ENCODE measurements at places on chromosomes 11 and 22. TPM values are rescaled to one million over a fixed set of nuclear protein-coding genes. Genes with fewer than 3 reads are reported as not detected.
A peak's percentile ranks its signal among the peaks of the same experiment; 100 is the strongest.

DNA sequence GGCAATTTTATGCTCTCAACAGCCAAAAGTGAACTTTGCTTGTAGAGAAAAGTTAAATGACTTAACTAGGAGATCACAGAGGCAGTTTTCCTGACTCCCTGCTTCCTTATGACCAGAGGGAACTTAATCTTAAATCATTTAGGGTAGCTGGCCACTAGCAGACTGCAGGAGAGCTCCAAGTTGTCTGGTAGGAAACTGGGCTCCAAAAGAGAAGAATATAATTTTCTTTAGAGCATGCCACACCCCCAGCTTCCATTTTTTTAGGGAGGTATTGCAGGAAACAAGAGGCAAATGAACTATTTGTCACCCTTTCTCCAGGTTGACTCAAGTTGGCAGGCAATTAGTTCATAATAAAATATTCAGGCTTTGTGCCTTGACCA is 2.6 kb downstream of the METTL15 start:
- no peak for DNase-seq

DNA sequence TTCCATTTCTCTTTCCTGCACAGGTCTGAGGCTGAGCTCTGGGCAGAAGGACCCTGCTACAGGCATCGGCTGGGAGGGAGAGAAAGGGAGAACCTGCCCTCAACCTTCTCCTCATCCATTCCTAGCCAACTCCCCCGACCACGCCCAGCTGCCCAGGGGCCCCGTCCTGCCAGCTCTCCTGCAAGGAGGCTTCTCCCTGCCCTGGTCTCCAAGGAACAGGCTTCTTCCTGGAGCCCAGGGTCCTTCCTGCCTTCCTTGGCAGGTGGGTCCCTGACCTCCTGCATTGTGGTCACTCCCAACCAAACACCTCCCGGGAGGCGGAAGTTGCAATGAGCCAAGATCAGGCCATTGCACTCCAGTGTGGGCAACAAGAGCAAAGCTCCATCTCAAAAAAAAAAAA is 12.5 kb upstream of the HMOX1 start:
- no peak for DNase-seq

SAA4 gene
- not detected for total RNA-seq

CCDC81 gene
- 0.77 TPM for total RNA-seq

GRCh38 chr22:28282405-28283067 is 363.5 kb upstream of the PITPNB start:
- DNase-seq = no peak

HTR3A gene
- not detected for total RNA-seq

OR10D3 gene
- not detected for total RNA-seq

DNA sequence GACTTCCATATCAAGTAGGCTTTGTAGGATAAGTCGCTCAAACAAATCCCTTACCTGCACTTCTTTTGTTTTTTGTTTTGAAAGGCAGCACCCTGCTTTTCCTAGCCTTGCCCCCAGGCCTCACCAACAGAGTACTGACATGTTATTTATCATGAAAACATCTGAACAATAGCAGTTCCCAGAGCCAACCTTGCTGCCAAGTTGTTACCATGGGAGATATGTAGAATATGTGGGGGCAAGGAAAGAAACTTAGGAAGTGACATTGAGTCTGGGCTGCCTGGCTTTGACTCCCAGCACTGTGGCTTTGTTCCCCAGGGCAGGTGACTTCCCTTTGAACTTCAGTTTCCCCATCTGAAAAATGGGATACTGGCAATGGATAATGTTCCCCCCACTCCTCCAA is 53.4 kb upstream of the CRYBB3 start:
- no peak for DNase-seq

DNA sequence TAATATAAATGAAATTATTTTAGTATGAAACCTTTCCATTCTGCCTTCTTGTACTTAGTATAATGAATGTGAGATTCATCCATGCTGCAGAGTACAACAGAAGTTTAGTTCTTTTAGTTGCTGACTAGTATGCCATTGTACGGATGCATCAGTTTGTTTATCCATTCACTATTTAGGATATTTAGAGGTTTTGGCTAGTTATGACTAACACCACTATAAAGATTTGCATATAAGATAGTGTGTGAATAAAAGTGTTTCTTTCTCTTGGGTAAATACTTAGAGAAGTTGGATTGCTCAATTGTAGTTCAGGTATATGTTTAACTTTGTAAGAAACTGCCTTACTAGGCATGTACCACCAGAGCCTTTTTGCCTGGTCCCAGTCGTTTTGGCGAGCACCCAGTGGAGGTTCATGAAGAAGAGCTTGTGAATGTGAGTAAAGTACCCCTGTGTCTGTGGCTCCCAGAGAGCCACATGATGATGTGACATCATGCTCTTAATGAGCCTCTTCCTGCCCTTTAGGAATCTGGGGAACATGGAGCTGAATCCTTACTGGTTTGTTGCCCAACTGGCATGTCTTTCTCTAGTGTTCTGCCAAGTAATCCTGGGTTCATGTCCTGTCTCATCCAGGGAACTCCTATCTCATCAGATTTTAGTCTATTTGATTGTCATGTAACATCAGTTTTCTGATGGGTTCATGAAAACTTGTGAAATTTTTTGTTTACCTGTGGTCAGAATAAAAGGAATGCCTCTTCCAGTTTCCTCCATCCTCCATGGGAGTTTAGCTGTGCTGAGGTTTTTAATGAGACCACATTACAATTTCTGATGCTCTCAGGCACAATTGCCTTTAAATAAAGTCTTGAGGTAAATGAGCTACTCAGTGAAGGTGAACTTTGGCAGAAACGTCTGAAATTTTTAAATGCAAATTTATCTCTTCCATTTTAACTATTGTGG is 234.8 kb downstream of the CASP12 start:
- no peak for DNase-seq

MAPK8IP2 gene
- total RNA-seq = 0.60 TPM

GRCh38 chr11:61552108-61552635 is 28.7 kb downstream of the SYT7 start:
- DNase-seq = no peak

DNA sequence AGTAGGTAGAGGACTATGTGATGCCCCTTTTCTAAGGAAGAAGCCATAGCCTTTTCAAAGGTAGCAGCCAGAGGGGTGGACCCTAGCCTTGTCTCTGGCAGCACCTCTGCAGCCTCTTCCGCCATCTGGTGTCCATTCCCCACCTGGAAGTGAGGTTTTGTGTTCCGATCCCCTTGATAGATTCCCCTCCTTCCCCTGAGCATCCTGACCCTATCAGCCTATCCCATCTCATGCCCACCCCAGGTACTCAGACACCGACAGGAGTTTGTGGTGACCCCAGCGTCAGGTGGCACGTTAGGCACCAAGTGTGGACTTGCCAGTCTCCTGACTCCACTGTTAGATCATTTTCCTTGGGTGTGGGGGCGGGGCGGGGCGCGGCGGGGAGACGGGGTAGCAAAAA is 398 bp upstream of the FAM89B start:
- no peak for DNase-seq

KRTAP5-2 gene
- not detected for total RNA-seq

- no peak for DNase-seq
These were observed 266.7 kb upstream of the C11orf87 start for GRCh38 chr11:109155291-109155690.

DRG1 gene
- total RNA-seq = 137 TPM

DNA sequence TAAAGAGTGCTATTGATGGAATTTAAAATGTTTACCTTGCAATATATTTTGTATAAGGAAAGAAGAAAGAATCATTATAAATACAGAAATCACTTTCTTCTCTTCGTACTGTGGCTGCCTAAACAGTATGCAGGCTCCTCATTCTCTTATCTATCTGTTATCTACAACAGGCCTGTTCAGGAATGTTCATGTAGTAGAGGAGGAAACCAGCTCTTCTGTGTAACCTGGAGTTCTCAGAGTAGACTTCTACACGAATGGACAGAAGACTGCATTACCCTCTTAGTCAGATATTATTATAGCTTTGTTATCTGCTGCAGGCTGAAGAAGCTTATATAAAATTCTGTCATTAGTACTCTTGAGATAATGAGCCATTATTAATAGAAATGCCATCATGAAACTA is 1225.9 kb upstream of the CNTN5 start:
- no peak for DNase-seq

- no peak for DNase-seq
These were observed 632.0 kb upstream of the KIRREL3 start for GRCh38 chr11:127632546-127632945.

MMP11 gene
- 0.46 TPM for total RNA-seq

LRP5 gene
- 9.3 TPM for total RNA-seq

- no peak for DNase-seq
These were observed 60.6 kb downstream of the SGSM3 start for GRCh38 chr22:40430991-40431390.

DNA sequence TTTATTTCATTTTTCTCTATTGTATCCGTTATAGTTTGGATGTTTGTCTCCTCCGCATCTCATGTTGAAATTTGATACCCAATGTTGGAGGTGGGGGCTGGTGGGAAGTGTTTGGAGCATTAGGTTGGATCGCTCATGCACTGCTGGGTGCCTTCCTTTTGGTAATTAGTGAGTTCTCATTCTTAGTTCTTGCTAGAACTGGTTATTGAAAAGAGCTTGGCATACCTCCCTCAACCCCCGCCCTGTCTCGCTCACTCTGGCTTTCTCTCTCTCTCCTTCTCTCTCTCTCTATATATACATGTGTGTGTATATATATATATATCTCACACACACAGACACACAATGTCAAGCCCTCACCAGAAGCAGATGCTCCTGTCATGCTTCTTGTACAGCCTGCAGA is 978.7 kb downstream of the DLG2 start:
- no peak for DNase-seq

LINC01488 gene
- not detected for total RNA-seq

GRCh38 chr11:114281388-114281956 is 14.7 kb upstream of the NNMT start:
- DNase-seq = no peak

- peak; percentile 85 for DNase-seq
These were observed 61.9 kb downstream of the MED15 start for GRCh38 chr22:20569059-20570058.

GRCh38 chr11:95153857-95154246 is 64.2 kb downstream of the ENDOD1 start:
- DNase-seq = no peak

- no peak for DNase-seq
These were observed 1072.0 kb downstream of the LRRC4C start for GRCh38 chr11:40387240-40387980.

GRCh38 chr22:37594237-37594636 is 14.3 kb upstream of the LGALS2 start:
- DNase-seq = no peak

GRCh38 chr22:42966497-42966896 is 48.5 kb downstream of the PACSIN2 start:
- DNase-seq = no peak

GRCh38 chr11:121099885-121100284 is 1.2 kb upstream of the TECTA start:
- DNase-seq = no peak

DNA sequence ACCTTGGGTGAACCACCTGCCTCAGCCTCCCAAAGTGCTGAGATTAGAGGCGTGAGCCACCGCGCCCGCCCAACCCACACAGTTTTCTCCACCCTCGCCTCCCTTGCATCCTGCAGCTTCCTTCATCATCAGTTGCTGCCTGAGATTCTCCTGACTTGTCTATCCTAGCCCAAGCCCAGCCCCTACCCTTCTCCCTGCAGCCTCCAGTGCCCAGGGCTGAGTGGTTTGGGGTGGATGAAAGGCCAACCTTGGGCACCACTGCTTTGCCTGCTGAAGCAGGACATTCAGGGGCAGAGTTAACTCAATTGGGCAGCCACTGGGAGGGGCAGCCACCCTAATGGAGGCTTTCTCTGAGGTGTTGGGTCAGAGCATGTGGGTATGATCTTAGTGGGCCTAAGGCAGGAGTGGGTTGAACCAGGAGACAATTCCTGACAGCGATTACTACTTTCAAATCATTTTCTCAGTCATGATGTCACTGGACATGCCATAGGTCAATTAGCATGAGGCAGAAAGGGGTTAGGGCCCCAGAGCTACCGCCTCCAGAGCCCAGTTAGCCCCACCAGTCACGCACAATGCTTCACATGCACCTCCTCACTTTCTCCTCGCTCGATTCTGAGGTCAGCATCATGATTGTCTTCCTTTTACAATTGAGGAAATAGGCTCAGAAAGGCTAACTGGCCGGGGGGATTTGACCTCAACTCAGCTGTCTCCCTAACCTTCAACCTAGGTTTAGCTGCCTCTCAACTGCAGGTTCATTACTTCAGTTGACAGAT is 1.0 kb upstream of the FKBP2 start:
- no peak for DNase-seq

HTR3B gene
- total RNA-seq = not detected

DNA sequence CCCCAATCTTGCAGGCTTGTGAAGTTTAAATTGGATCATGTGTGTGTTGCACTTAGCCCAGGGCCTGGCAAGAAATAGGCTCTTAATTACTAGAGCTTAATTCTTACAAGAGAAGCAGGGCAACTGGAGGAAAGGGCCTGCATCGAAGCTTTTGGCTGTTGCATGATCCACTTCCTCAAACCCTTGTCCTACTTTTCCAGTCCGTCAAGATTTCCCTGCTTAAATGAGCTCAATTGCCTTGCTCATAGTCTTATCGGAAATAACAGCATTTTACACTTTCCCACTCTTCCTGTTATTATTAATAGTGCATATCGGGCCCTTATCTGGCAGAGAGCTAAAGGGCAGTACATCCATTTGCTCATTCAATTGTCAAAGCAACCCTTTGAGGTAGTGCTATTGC is 18.1 kb downstream of the DTX4 start:
- no peak for DNase-seq

DNA sequence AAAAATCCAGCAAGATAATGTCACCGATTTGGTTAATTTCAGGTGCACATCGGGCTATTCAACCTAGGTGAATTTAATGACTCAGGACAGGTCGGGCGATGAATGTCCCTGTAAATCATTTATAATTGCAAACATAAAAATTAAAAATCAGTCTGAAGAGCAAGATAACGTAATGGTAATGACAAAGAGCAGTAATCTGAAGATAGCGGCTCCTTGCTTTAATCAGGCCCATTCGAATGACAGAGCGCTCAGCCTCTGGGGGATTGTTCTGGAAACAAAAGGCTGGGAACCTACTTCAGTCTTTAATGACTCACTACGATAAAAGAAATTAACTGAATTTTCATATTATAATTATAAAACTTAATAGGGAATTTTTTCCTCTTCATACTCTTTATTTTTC is 61.3 kb downstream of the RCN1 start:
- no peak for DNase-seq

DNA sequence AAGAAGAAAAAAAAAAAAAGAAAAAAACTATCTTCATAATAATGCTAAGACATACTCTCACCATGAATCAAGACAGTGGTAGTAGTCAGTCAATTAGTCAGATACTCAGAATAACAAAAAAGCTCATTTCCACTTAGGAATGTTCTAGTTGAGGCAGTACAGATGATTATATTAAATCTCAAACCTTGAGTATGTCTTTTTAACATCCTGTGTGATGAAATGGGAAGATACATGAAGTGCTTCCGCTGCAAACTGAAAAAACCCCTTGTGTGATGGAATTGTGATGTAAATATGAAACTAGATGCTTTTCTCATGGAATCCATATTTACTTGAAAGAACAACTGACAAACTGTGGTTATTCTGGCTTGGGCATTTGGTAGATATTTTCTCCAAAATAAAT is 13.7 kb downstream of the AMOTL1 start:
- no peak for DNase-seq

MTFP1 gene
- total RNA-seq = 50.6 TPM

GRCh38 chr22:43207849-43208702 is 21.1 kb upstream of the TTLL12 start:
- no peak for DNase-seq

Measured in activated T-cell treated with anti-CD3 and anti-CD28 coated beads, Interleukin-2, amount 50 U/mL, for 72 hours (primary cell).